ENCODE measurements at places on chromosomes 3 and 15. TPM values are rescaled to one million over a fixed set of nuclear protein-coding genes. Genes with fewer than 3 reads are reported as not detected.

RPL35A gene
- total RNA-seq = 771 TPM

GRCh38 chr3:52786330-52787215 lies 8.0 kb upstream of the ITIH3 start:
- H3K4me1 ChIP-seq = no peaks in the 10 kb centered on the region
- no peak overlapping the region for H3K4me3 ChIP-seq
- DNase-seq = no peak
- H3K27ac ChIP-seq = no peak overlapping the region

DNA sequence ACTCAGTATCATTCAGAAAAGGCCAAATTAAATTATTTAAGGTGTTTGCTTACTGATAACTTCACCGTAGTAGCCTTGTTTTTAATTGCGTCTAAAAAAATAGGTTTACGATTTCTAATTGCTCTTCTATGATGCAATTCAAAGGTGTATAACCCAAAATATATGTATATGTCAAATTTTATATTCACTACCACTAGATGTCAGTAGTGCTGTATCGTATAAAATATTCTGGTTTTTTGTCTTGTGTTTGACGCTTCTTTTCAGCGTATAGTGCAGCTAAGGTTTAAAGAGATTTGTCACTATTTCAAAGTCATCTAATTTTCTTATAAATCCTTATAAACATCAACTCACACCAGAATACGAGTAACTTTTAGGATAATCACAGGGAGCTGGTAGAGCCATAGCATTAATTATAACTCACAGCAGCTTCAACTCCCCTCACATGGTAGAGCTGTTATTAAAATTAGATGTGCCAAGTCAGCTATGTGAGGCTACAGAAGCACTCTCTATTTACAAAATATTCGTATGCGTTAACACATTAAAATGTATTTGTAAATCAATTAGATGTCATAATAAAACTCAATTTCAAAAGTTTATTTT lies 3.5 kb downstream of the PFN2 start:
- peaks cover 3% of the 10 kb centered on the region for H3K27me3 ChIP-seq
- DNase-seq = no peak
- peaks cover 4% of the 10 kb centered on the region for H3K4me1 ChIP-seq
- H3K27ac ChIP-seq = no peak overlapping the region

DNA sequence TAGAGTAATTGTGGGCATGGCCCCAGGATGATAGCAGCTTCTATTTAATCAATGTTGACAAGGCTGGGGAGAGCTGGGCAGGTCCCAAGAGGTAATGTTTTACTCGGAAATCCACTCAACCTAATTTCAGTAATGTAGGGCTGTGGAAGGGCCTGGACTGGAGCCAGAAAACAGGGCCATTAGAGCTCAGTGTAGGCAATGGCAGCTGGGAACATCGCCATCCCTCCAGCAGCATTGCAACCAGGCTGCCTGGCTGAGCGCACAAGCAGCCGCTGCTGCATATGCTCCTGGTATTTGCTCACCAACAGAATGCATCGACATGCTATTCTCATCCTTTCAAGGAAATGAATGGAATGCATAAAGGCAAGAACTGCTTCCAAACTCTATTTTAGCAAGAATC lies 90.0 kb downstream of the GAP43 start:
- no peaks in the 10 kb centered on the region for H3K27me3 ChIP-seq
- H3K4me1 ChIP-seq = no peaks in the 10 kb centered on the region
- peak; percentile 70 for DNase-seq
- H3K27ac ChIP-seq = no peak overlapping the region

DNA sequence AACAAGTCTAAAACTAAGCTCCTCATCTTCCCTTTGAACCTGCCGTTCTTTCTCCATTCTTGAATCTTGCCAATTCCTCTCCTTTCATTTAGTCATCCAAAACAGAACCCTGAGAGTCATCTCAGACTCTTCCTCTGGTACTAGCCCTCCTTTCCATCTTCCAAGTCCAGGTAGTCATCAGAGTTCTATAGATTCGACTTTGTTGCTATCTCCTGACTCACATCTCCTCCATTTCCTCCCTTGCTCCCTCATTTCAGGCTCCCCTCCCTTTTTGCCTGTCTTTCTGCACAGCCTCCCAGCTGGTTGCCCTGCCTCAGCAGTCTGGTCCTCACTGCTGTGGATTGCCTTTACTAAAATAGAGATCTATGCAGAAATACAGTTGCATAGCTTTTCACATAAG lies 4.7 kb downstream of the ATG7 start:
- no peak for DNase-seq
- H3K4me3 ChIP-seq = no peak overlapping the region
- H3K27me3 ChIP-seq = no peaks in the 10 kb centered on the region
- H3K4me1 ChIP-seq = peaks cover 17% of the 10 kb centered on the region
- H3K36me3 ChIP-seq = no peaks in the 10 kb centered on the region
